Posterior vena cava (tissue), 2 donors: ENCODE measurements at places on chromosomes 1 and 21. TPM values are rescaled to one million over a fixed set of nuclear protein-coding genes. Genes with fewer than 3 reads are reported as not detected.

The CXADR gene
- 0.09 TPM for total RNA-seq

DNA sequence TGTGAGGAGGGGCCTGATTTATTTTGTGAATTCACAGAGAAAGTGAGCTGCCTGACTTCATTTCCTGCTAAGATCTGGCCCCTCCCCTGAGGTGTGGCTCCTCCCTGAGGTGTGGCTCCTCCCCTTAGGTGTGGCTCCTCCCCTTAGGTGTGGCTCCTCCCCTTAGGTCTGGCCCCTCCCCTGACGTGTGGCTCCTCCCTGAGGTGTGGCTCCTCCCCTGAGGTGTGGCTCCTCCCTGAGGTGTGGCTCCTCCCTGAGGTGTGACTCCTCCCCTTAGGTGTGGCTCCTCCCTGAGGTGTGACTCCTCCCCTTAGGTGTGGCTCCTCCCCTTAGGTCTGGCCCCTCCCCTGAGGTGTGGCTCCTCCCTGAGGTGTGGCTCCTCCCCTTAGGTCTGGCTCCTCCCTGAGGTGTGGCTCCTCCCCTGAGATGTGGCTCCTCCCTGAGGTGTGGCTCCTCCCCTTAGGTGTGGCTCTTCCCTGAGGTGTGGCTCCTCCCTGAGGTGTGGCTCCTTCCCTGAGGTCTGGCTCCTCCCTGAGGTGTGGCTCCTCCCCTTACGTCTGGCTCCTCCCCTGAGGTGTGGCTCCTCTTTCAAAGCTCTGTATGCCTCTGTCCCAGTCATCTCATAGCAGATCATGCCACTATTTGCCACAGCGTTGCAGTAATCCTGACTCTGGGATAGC, 26.9 kb upstream of the LRRC3 start:
- DNase-seq, result peak; percentile 35

DNA sequence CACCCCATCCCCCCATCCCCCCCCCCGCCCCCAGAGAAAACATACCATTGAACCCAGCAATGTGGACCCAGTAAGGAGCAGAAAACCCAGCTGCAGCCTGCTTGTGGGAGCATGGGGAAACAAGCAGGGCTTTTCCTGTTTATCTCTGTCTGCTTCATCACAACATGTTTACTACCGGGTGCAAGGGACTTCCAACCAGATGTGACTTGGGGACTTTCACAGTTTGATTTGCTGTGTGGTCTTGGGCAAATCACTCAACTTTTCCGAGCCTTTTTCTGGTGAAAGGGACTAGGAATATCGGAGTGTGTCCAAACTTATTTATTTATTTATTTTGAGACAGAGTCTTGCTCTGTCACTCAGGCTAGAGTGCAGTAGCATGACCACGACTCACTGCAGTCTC, 3.2 kb downstream of the TMCC2 start:
- no peak for DNase-seq

DNA sequence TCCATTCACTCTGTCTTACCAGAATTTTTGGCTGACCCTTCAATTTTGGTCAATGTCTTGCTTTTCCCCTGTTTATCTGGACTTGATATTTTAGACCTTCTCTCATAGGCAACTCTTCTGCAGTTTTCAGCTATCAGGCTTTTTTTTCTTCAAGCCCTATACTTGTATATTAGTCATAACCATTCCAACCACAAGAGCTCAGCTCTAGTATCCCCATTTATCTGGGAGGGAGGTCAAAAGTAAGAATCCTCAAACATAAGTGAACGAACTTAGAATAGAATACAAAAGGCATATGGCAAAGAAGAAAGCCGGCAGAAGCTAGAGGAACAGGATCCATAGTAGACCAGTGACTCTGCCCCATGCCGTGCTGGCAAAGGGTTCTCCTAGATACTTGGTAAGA, 45.9 kb upstream of the TNFSF4 start:
- DNase-seq, result no peak

GRCh38 chr1:99264201-99265021, at the start of gene PLPPR4:
PLPPR4 (plus strand) TSS chr1:99264492; CDS start chr1:99264594, 102 bp downstream.
- peak; percentile 84 for DNase-seq

DNA sequence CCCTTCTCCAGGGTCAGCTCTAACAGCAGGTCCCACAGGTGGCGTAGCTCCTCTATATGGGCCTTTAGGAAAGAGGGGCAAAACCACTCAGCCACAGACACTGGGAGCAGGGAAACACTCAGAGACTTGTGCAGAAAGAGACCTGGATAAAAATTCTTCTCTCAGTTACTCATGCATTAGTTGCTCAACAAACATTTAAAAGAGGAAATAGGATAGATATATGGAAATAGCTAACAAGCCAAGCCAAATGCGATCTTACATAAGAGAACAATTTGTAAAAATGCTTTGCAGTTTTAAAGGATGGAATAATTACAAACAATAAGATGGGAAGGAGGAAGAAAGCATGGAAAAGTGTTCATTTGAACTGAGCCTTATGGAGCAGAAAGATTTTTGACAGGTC, 4.9 kb downstream of the SPTA1 start:
- no peak for DNase-seq

GRCh38 chr1:37947364-37947763, 511 bp upstream of the INPP5B start:
- no peak for DNase-seq

- DNase-seq, result peak; percentile 55
These were observed 12.4 kb downstream of the RIPK4 start for GRCh38 chr21:41754479-41754891.

The AUNIP gene
- total RNA-seq, result not detected

The ABL2 gene
- 63.5 TPM for total RNA-seq

- no peak for DNase-seq
These were observed 16.5 kb downstream of the SLC2A7 start for GRCh38 chr1:9009438-9010370.

The LAD1 gene
- total RNA-seq, result 0.29 TPM

DNA sequence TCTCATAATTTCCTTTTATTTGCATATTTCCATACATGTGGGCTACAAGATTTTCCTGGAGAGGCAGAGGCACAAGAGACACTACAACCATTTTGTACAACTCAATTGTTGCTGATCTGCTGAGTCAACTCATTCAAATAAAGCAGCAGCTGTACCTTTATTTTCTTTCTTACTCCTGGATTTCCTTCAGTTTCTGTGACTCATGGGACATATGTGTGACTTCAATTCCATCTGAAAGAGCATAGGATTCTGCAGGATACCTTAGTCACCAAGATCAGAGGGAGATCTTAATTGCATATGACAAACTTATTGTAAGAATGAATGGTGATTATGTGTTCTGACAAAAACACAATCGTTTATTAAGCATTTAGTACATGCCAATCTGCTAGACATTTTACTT, 2219.4 kb downstream of the NCAM2 start:
- DNase-seq, result no peak

The TMOD4 gene
- total RNA-seq, result 0.88 TPM

- DNase-seq, result no peak
These were observed 50.1 kb downstream of the CLDN17 start for GRCh38 chr21:30116479-30116878.

The USH2A gene
- not detected for total RNA-seq

DNA sequence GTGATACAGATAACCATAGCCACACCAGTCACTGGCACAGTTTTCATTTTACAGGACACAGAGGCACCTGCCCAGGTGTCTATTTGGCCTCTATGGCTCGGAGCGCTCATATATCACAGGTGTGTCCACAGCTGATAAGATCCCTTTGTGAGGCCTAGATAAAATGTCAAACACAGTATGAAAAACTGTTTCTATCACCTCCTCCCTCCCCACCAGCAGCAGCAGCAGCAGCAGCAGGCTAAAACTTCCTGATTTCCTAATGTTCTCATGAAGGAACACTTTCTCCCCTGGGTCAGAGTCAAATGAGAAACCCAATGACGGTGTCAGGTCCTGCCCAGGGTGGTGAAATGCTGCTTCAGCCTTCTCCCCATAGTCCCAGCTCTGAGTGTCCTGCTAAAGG, 24.4 kb downstream of the ELAPOR1 start:
- DNase-seq, result no peak

DNA sequence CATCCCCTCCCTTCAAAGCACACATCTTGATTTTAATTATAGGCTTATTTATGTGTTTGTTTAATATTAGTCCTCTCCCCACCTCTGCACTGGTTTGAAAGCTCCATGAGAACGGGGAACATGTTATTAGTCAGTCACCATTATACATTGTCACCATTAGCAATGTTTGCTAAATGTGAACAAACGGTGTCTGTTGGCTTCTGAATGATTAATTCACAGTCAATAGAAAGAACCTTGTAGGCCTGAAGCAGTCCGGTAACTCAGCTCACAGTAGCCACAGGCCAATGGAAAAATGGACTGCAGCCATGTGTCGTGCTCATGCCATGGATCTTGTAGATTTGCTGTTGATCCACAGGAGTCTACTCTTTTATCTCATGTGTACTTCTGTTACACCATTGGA, 49.7 kb upstream of the NHLH2 start:
- DNase-seq, result no peak

The PBX1 gene
- total RNA-seq, result 84.2 TPM

- DNase-seq, result no peak
These were observed 345.7 kb upstream of the RUNX1 start for GRCh38 chr21:35394634-35395369.

- DNase-seq, result no peak
These were observed 8.9 kb downstream of the PGBD2 start for GRCh38 chr1:248914796-248915381.

The TRMT1L gene
- 12.5 TPM for total RNA-seq

- DNase-seq, result peak; percentile 91
These were observed 5.1 kb upstream of the LAMTOR5 start for GRCh38 chr1:110412576-110412975.

DNA sequence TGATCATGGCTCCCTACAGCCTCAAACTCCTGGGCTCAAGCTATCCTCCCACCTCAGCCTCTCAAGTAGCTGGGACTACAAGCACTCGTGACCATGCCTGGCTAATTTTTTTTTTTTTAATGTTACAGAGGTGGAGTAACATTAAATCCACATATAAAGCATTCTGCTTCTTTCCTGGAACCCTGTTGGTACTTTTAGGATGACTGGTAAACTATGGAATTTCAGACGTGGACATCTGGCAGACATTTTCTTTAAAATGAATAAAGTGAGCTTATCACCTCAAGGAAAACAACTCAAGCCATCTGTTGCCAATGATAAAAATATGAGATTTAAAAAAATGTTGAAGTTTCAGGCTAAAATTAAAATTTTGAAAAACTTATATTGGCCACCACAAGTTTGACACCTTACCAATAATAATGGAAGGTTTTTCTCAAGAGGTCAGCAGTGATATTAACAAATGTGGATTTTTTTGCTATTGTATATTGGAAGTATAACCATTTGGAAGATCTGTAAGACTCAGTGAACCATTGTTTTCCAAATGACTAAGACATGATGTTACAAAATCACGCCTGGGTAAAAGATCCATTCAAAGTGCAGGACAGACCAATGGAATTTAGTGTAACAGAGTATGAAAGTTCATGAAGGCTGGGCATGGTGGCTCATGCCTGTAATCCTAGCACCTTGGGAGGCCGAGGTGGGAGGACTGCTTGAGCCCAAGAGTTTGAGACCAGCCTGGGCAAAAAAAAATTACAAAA, 52.7 kb upstream of the EIF4G3 start:
- no peak for DNase-seq

The SESN2 gene
- total RNA-seq, result 13.7 TPM

DNA sequence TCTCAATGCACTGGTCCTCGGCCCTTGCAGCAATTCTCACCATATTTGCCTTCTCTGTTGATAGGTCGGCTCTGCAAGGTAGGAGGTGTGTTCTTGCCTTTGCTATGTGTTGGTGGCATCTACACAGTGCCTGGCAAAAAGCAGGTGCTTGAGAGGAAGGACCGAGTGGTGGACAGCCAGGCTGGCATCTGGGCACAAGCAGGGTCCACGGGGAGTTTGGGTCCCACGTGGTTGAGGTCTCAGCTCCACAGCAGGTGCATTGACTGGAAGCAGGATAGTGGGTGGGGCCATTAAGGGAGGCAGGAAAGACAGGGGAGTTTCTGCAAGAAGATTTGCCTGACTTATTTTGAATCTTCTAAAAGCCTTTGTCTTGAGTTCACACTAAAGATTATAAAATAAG, 81.2 kb upstream of the WNT4 start:
- no peak for DNase-seq
